ENCODE measurements at places on chromosomes 1 and 21.

DNA sequence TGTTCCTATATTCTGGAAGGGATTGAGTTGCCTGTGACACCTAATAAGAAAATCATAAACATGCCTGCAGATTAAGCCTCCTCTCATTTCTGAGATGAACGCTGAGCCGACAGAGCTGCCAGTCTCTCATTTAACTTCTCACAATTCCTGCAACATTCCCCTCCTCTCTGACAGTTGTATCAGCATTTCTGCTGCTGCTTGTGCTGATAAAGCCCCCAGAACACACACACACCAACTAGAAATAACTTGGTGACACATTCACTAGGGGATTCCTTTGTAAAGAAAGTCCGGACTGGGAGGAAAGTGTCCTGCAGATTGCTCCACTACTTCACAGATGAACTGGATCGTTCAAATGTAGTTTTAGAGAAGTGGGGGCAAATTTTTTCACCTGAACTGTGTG is 437.3 kb downstream of the PLA2G4A start:
- no peak overlapping the region for H3K27ac ChIP-seq
- no peak for DNase-seq
- no peaks in the 10 kb centered on the region for H3K4me1 ChIP-seq
- no peaks in the 10 kb centered on the region for H3K27me3 ChIP-seq

GRCh38 chr21:41578716-41579115 is 70.8 kb upstream of the TMPRSS2 start:
- H3K36me3 ChIP-seq: no peaks in the 10 kb centered on the region
- H3K27me3 ChIP-seq: no peaks in the 10 kb centered on the region
- no peak overlapping the region for H3K27ac ChIP-seq
- H3K4me3 ChIP-seq: no peak overlapping the region
- H3K4me1 ChIP-seq: no peaks in the 10 kb centered on the region

DNA sequence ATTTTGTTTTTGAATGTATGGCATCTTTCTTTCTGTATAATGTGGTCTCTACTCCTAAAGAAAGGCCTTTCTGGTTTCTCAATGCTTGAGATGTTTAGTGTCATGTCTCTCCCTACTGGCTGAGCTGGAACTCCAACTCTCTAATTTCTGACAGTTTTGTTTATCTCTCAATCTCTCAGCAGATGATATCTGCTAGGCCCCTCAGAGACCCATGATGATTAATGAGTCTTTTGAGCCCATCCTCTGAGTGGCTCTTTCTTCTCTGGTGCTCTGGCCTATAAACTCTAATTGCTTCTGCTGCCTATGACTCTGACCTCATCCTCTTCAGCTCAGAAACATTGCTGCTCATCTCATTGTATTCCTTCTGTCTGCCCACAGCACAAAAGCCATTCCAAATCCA is 46.6 kb downstream of the CRB1 start:
- no peaks in the 10 kb centered on the region for H3K4me1 ChIP-seq
- H3K36me3 ChIP-seq: no peaks in the 10 kb centered on the region
- no peak overlapping the region for H3K4me3 ChIP-seq

- H3K36me3 ChIP-seq: no peaks in the 10 kb centered on the region
- no peak overlapping the region for H3K27ac ChIP-seq
- H3K4me3 ChIP-seq: no peak overlapping the region
- H3K27me3 ChIP-seq: no peaks in the 10 kb centered on the region
- no peaks in the 10 kb centered on the region for H3K4me1 ChIP-seq
- no peak for DNase-seq
Measured at GRCh38 chr1:226958300-226958699, 18.2 kb downstream of the COQ8A start.

- H3K4me3 ChIP-seq: no peak overlapping the region
- no peaks in the 10 kb centered on the region for H3K4me1 ChIP-seq
- H3K27me3 ChIP-seq: no peaks in the 10 kb centered on the region
- no peak for DNase-seq
- no peak overlapping the region for H3K27ac ChIP-seq
Measured at GRCh38 chr1:226332947-226333346, 24.0 kb upstream of the LIN9 start.

GRCh38 chr1:198641501-198641900 is 2.7 kb downstream of the PTPRC start:
- no peaks in the 10 kb centered on the region for H3K36me3 ChIP-seq
- no peak overlapping the region for H3K27ac ChIP-seq
- no peaks in the 10 kb centered on the region for H3K4me1 ChIP-seq
- no peak for DNase-seq
- peak overlapping the region; percentile 10 for H3K4me3 ChIP-seq

GRCh38 chr1:21704145-21704544 is 35.0 kb upstream of the RAP1GAP start:
- H3K36me3 ChIP-seq: peaks cover 3% of the 10 kb centered on the region
- H3K4me1 ChIP-seq: no peaks in the 10 kb centered on the region
- DNase-seq: no peak
- no peak overlapping the region for H3K4me3 ChIP-seq
- no peak overlapping the region for H3K27ac ChIP-seq

All from breast epithelium (tissue), 4 donors.